ENCODE measurements at places on chromosomes 1 and 21.

DNA sequence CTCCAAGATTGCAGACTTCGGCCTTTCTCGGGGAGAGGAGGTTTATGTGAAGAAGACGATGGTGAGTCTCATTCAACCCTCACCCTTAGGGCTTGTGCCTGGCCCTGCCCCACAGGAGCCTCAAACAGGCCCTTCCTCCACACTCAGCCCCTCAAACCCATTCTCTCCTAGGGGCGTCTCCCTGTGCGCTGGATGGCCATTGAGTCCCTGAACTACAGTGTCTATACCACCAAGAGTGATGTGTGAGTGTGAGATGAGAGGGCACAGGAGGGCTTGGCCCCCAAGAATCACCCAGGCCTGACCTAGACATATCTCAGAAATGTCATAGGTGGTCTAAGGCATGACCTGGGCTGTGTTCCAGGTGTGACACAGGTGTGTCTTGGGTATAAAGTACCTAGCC, 18.3 kb upstream of the MPL start:
- no peak for DNase-seq

DNA sequence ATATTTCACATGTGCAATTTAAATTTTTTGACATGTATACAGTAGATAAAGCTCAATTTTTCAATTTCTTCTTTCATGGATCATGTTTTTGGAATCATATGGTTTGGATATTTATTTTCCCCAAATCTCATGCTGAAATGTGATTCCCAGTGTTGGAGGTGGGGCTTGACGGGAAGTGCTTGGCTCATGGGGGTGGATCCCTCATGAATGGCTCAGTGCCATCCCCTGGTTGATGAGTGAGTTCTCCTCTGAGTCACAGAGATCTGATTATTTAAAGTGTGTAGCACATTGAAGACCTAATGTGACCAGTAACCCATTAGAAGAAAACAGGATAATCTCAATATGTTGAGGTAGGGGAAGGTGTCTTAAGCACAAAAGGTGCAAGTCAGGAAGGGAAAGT, 9.1 kb upstream of the IFI16 start:
- no peak for DNase-seq

DNA sequence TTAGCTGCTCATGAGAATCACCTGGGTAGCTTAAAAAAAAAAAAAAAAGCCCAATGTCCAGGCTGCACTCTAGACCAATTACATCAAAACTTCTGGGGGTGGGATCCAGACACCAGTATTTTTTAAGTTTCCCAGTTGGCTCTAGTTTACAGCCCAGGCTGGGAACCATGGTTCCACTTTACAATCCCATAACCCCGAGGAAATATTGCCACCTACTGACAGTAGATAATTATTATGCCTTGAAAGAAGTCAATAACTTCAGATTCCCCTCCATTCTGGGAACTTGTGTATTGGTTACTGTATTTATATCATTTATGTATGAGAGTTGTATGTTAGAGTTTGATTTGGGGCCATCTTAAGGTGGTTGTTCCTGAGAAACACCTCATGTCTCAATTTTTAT, 100.2 kb downstream of the SPATA46 start:
- no peak for DNase-seq

DNA sequence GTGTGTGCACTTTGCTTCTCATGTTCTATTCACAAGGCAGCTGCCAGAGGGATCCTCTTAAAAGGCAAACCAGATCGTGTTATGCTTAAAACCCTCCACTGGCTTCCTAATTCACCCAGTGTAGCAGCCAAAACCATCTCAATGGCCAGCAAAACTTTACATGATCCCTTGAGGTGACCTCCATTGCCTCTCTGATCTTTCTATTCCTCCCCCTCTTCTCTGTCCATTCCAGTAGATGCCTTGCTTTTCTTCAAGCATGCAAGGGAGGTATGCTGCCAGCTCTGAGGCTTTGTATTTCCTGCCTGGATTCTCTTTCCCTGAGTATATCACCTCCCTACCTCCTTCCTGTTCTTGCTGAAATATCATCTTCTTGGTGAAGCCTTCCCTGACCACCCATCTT, 93.2 kb upstream of the KCNK2 start:
- DNase-seq: no peak

DNA sequence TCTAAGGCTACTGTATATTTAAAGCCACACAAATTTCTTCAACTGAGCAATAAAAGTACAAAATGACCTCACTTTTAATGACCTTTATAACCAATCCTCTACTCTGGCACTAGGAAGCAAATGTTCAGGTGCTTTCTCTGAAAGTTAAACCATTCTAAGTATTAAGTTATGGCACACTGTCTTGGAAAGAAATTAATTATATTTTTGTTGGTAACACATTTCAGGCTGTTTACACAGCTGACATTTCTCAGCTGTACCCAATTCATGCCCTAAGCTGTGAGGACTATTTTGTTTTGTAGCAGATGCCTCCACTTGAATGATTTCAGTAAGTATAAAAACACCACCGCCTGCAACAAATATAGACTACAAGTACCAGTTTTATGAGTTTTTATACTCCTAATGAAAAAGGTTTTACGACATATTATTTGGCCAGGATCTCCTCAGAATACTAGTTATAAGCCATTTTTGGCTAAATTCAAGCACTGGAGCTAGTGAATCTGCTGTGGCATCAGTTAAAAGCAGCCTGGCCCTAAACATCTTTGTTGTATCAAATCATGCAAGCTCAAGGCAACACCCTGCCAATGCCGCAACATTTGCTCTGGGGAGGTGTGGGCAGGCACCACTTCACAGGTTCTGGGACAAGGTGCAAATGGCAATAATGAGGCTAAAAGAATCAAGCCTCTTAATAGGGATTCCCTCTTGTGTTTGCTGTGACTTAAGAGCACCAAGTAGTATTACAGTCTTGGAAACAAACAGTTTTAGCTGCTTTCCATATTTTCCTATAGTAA, 228.4 kb upstream of the DMRTA2 start:
- no peak for DNase-seq

DNA sequence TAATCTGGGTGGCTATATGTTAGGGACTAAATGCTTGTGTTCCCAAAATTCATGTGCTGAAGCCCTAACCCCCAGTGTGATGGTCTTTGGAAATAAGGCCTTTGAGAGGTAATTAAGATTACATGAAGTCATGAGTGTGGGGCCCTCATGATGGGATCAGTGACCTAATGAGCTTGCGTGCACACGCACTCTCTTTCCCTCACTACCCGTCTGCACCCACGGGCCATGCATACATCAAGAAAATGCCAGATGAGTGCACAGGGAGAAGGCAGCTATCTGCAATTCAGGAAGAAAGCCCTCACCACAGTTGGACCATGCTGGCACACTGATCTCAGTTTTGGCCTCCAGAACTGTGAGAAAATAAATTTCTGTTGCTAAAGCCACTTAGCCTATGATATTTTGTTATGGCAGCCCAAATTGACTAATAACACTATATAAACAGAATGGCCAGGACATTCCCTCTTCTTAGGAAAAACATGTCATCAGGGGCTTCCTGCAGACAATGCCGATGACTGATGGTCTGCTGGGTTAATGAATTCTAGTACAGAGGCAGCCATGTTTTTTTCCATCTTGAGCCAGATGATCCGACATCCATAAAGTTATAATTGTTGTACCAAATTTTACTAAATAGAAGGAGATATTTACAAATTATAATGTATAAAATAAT, 18.1 kb upstream of the MYOG start:
- DNase-seq: no peak

Data from stimulated activated CD8-positive, alpha-beta memory T cell treated with anti-CD3 and anti-CD28 coated beads, Interleukin-4, amount 100 ng/mL, for 1 hour (primary cell).